ENCODE measurements at places on chromosomes 11 and 22.

GRCh38 chr22:42934338-42934737 lies 77.3 kb upstream of the ARFGAP3 start:
- no peak for DNase-seq

GRCh38 chr22:33438273-33438672 lies 380.1 kb upstream of the SYN3 start:
- peak; percentile 58 for DNase-seq

DNA sequence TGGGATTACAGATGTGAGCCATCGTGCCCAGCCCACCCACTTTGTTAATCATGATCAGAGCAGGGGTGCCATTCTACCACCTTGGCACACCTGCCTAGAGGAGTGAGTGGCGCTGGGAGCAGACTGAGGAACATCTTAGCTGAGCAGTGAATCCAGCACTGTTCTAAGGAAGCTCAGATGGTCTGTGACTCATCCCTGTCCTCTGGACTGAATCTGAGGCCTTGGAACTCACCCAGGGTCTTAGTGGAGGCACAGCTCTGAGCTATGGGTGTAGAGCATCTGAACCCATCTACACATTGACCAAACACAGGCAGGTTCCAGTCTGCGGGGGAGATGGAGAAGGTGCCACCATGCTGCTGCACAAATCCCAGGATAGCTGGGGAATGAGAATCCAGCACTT lies 14.9 kb downstream of the PGAP2 start:
- DNase-seq: peak; percentile 43

- DNase-seq: no peak
Measured at GRCh38 chr11:95924414-95924760, 480 bp upstream of the MTMR2 start.

- DNase-seq: no peak
Measured at GRCh38 chr11:119875841-119876600, 147.0 kb upstream of the NECTIN1 start.

GRCh38 chr22:49807780-49808708 lies 19.6 kb downstream of the BRD1 start:
- DNase-seq: no peak

DNA sequence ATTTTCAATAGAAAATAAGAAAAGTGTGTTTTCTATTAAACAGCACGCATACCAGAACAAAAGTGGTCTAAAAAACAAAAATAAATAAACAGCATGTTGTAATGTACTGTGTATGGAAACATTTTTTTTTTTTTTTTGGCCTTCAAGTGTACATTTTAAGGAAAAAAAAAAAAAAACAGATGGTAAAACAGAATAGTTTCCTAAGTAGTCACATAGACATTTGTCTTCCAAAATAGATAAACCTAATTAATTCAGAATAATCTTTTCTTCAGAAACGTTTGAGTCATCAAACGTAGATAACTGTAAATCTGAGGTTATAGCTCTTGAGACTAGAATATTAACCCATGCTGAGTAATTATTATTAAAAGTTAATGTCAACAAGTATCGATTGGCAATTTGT lies 396 bp upstream of the CFAP300 start:
- DNase-seq: no peak
